AG04450 (cell line): ENCODE measurements at places on chromosomes 5 and 9. TPM values are rescaled to one million over a fixed set of nuclear protein-coding genes. Genes with fewer than 3 reads are reported as not detected.

DNA sequence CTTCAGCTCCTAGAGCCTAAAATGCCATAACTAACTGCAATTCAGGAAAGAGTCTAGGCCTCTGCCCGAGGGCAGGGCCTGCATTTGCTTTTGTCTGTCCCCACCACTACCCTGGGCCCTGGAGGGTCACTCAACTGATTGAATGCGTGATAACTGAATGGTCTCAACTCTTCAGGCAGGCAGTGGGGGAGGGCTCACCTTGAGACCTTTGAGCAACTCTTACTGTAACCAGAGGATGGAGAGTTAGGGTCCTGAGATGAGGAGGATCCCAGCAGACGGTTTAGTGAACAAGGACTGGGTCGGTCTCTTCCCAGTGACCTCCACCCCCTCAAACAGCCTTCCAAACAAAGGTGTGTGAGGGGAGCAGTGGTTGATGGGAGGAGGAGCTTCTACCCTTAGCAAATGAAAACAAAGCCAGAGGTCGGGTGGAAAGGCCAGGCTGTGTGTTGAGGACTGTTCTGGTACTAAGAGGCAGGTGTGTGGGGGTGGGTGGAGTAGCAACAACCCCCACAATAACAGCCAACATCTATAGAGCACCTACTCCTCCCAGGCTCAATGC is 59.4 kb downstream of the CXXC5 start:
- DNase-seq, result no peak

ZNG1F gene
- polyA plus RNA-seq, result 4.6 and 7.6 TPM in 2 replicates

- no peak for DNase-seq
Observed at GRCh38 chr9:124429530-124429867, 14.3 kb upstream of the PSMB7 start.

PTGDS gene
- 7.8 and 9.6 TPM in 2 replicates for polyA plus RNA-seq

DNA sequence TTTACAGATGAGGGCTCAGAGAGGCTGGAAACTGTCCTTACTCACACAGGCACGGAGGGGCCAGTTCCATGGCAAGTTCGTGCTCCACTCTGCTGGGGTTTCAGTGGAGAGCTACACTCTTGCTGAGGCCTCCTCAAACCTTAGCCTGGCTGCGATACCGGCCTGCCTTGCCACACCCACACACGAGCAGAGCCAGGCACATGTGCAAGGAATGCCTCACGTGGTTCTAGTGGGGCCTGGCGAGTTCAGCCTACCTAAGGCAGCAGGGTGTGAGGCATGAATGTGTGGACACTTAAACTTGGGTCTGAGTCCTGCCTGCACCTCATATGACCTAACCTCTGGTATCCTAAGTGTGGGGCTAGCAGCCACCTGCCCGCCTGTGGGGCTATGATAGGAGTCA is 21.5 kb upstream of the PRDM12 start:
- DNase-seq, result no peak

- DNase-seq, result no peak
Observed at GRCh38 chr9:37046683-37047082, 12.6 kb upstream of the PAX5 start.

GABRA6 gene
- polyA plus RNA-seq, result not detected in 2 replicates

GRCh38 chr9:98637381-98637780 is 71.4 kb downstream of the GABBR2 start:
- no peak for DNase-seq

ELAVL2 gene
- polyA plus RNA-seq, result 0.04 and 0.05 TPM in 2 replicates

- peak; percentile 24 for DNase-seq
Observed at GRCh38 chr5:91417219-91417618, 34.1 kb upstream of the ARRDC3 start.

LYSMD3 gene
- polyA plus RNA-seq, result 15.6 and 25.8 TPM in 2 replicates

IFT74 gene
- polyA plus RNA-seq, result 9.4 and 15.6 TPM in 2 replicates

- DNase-seq, result no peak
Observed at GRCh38 chr5:175855041-175855720, 16.2 kb upstream of the CPLX2 start.

SOHLH1 gene
- not detected in 2 replicates for polyA plus RNA-seq

GRCh38 chr5:136736021-136736420 is 370.7 kb upstream of the TRPC7 start:
- no peak for DNase-seq

DNA sequence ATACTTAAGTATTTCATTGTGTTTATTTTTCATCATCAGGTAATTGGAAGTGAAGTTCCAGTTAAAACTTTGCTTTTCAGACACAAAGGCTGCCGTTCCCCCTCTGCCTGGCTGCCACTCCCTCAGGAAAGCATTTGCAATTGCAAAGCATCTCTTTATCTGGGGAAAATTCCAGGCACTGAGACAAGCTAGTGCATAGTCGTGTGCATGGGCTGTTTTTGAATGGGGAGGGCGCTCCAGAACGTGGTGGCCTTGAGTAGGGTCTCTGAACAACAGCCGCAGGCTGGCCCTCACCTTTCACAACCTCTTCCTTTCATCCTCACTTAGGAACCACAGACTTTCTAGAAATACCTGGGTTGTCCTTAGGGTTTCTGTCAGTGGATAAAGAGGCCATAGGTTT is 285.1 kb upstream of the ADAMTS16 start:
- DNase-seq, result no peak

PCDHA6 gene
- polyA plus RNA-seq, result 0.02 and 0.09 TPM in 2 replicates

- DNase-seq, result no peak
Observed at GRCh38 chr5:16179936-16180788, 571 bp upstream of the MARCHF11 start.

- DNase-seq, result no peak
Observed at GRCh38 chr9:15180124-15180523, 126.9 kb downstream of the TTC39B start.

DNA sequence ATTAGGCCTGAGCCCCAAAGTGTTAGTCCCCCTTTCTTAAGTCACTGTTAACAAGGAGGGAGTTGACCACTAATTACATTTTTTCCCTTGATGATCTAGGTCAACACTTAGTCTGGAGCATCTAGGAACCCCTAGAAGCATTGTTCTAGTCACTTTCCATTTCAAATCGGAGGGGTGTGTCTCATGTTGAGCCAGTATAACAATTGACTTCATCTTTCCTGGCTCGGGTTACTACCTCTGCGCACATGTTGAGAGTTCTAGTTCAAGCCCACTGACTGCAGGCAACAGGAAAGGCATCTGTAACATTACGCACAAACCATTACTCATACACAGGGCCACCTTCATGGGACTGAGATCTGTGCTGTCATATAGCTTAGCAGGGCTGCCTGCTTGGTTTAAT is 164.9 kb downstream of the NTRK2 start:
- no peak for DNase-seq

NR5A1 gene
- not detected in 2 replicates for polyA plus RNA-seq

CDH9 gene
- not detected in 2 replicates for polyA plus RNA-seq

DNA sequence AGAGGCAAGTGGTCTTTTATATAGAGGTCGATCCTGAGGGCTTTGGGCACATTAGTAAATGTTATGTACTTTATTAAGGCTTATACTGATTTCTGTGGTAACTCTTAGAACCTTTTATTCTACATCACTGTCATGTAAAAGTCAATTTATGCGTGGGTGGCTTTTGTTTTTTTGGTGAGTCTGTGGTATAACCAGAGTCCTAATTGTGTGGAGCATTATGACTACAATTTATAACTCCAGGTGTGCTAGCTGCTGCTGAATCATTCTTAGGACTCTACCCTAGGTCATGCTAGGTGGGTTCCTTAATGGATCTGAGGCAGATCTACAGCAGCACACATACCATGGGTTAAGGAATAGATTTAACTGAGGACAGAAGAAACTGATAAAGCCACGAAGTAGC is 33.9 kb upstream of the KCNN2 start:
- no peak for DNase-seq

- no peak for DNase-seq
Observed at GRCh38 chr5:122089096-122090013, 11.3 kb upstream of the LOX start.

GRCh38 chr9:119938871-119939270 is 569.6 kb upstream of the BRINP1 start:
- DNase-seq, result no peak

GRCh38 chr5:67467110-67467509 is 270.5 kb upstream of the CD180 start:
- no peak for DNase-seq

GRCh38 chr9:88759364-88759763 is 224.4 kb downstream of the NXNL2 start:
- DNase-seq, result no peak

- DNase-seq, result no peak
Observed at GRCh38 chr5:98772415-98773213, 849 bp upstream of the RGMB start.

DNA sequence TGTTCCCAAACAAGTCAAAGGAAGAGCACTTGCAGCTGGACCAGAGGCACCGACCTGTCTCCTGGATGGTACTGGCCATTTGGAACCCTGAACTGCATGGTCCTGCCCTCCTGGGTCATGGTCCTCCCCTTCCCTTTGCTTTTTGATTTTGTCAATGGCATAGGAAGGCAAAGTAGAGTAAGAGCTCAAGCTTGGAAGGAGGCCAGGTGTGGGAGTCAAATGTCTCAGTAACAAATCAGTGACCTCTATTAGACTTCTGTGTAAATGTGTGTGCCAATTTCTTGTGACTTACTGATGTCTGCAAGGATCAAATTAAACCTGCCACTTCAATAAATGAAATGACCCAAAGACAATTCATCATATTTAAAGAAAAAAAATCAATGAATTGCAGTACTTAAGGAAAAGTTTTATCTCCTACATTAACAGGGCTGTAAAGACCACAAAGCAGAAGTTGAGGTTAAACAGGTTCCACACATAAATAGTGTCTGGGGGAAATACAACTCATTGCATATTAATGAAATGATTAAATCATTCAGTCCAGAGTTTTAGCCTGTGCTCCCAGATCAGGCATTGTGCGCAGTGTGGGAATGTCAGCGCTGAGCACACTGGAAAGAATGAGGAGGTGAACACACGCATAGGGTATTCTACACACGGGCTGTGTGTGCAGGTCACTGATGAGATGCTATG is 32.7 kb downstream of the OSMR start:
- DNase-seq, result no peak

GRCh38 chr5:94361832-94362796 is 256.3 kb downstream of the KIAA0825 start:
- DNase-seq, result no peak

KLF4 gene
- 3.1 TPM in 2 replicates for polyA plus RNA-seq

- no peak for DNase-seq
Observed at GRCh38 chr5:133243196-133243595, 191.4 kb downstream of the HSPA4 start.

DNA sequence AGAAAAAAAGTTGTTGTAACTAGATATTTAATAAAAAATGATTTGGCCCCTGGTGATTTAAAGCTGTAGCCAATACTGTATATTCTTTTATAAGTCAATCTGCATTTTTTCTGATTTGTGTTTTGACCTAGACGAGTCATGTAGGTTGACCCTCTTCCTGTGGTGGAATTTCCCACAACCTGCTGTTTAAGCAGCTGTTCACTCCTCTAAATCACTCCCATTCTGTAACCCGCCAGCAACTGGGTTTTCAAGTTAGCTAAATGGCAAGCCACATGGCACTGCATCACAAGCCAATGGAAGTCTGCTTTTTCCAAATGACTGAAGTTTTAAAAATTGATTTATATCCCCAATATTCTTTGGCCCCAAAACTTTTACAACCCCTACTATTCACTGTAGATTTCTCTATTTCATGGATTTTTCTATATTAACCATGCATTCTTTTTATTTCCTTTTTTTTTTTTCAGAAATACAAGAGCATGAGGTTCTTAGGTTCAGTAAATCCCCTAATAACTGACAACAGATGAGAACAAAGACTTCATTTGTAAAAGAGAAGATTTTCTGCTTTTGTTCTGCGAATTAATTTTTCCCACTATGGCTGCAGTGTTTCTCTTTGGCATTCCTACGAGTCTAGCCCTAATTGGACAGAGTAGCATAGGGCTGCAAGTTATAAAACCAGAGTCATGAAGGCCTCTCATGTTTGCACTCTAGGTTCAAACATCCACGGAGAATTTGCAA is 184.5 kb upstream of the TLE4 start:
- peak; percentile 30 for DNase-seq

- DNase-seq, result no peak
Observed at GRCh38 chr9:92290785-92291429, 2.6 kb downstream of the IARS1 start.

FGD3 gene
- not detected in 2 replicates for polyA plus RNA-seq

GRCh38 chr9:129401623-129402370 is 219.1 kb downstream of the C9orf50 start:
- no peak for DNase-seq

TIFAB gene
- not detected in 2 replicates for polyA plus RNA-seq

GRCh38 chr9:4985386-4986266 is 554 bp downstream of the JAK2 start:
- DNase-seq, result no peak

GRCh38 chr9:35981699-35982098 is 23.7 kb upstream of the OR2S2 start:
- DNase-seq, result no peak

ZFP2 gene
- polyA plus RNA-seq, result 0.33 and 0.62 TPM in 2 replicates

DNA sequence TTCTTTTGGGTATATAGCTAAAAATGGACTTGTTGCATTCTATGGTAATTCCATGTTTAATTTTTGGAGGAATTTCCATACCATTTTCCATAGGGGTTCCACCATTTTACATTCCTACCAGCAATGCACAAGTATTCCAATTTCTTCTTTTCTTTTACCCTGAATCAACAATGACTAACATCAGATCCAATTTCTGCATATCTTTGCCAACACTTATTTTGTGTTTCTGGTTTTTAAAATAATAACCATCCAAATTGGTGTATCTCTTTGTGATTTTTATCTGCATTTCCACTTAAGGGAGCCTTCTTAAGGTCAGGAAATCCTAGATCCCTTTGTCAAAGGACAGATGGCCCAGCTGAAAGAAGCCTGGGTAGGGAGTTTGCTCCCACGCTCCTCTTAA is 29.5 kb upstream of the SMU1 start:
- DNase-seq, result no peak

DNA sequence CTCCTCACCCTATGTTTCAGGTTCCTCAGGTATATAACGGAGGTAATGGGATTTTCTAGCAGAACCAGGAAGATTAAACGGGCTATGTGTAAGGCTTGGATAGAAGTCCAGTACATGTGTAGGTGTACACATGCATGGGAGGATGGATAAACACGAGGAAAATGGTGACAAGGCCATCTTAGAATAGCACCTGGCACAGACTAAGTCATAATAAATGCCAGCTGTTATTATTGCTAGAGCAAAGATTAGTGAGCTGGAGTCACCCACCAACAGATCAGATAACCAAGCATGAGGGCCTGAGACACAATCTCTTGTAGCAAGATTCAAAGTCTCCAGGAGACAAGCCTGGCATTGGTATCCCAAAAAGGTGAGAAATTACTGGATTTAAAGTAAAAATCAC is 21.1 kb downstream of the SPOCK1 start:
- no peak for DNase-seq
